ENCODE measurements at places on chromosomes 3 and 15. TPM values are rescaled to one million over a fixed set of nuclear protein-coding genes. Genes with fewer than 3 reads are reported as not detected.

Gene NPAP1
- not detected for total RNA-seq

Gene ADPRH
- total RNA-seq, result 2.9 TPM

Gene TMCO5A
- total RNA-seq, result not detected

Gene PLA2G4D
- 26.5 TPM for total RNA-seq

Gene LCTL
- total RNA-seq, result not detected

Gene SEMA4B
- total RNA-seq, result 205 TPM

Gene FAM174B
- total RNA-seq, result 4.9 TPM

Gene HIGD2B
- not detected for total RNA-seq
